ENCODE measurements at places on chromosomes 12 and 14.
A peak's percentile ranks its signal among the peaks of the same experiment; 100 is the strongest.

- no peak for DNase-seq
Observed at GRCh38 chr14:73290279-73290678, 53.0 kb downstream of the PAPLN start.

GRCh38 chr12:94636462-94637085 is 13.8 kb downstream of the TMCC3 start:
- DNase-seq: no peak

DNA sequence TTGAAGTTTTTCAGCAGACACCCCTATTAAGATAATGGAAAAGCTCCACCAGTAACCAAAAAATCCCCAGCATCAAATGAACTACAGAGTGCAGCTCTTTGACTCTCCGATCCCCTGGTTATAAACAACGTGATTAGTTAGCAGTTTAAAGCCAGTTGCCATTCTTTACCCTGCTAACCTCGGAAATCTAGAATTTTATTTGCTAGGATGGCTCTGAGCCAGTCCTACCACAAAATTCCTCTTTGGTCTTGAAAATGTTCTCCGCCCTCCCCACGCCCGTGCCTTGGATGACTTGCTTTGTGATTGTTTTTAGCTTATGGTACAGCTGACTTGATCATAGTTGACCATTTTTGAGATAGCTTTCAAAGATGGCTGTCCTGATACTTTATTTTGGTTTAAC is 1.2 kb downstream of the KLHDC2 start:
- no peak for DNase-seq

- DNase-seq: no peak
Observed at GRCh38 chr12:26821212-26821701, 11.7 kb downstream of the ITPR2 start.

GRCh38 chr14:90890322-90891020 is 74.2 kb upstream of the TTC7B start:
- no peak for DNase-seq

- no peak for DNase-seq
Observed at GRCh38 chr12:20097626-20098025, 270.7 kb upstream of the PDE3A start.

- no peak for DNase-seq
Observed at GRCh38 chr14:64715628-64716412, 11.6 kb downstream of the PLEKHG3 start.

DNA sequence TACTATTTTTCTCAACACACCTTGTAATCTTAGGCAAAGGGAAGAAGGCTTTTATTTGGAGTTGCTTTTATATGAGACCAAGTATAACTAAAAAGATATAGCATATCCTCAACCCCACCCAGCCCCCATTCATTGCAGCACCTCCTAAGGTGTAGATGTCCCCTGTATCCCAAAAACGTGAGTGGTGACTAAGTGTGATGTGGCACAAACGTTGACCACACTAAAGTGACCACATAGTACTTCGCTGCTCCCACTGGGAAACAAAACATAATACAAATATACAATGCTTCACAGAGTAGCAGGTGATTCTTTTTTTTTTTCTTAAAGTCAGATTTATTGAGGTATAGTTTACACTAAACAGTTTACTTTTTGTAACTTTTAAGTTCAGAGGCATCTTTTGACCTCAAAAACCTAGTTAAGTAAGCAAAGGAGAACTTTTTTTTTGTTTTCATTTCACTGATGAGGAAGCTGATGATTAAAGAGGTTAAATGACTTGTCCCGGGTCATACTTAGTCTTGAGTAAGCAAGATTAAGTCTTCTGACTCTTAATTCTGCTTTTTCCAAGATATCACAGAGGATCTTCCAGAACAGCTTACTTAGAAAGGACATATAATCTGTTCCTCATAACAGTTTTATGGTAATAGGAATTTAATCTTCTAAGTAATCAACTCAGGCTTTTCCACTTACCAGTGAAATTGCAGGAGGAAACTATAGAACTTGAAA is 245.2 kb upstream of the PLEKHG7 start:
- DNase-seq: no peak

GRCh38 chr12:78797196-78797931 is 67.2 kb upstream of the SYT1 start:
- no peak for DNase-seq

DNA sequence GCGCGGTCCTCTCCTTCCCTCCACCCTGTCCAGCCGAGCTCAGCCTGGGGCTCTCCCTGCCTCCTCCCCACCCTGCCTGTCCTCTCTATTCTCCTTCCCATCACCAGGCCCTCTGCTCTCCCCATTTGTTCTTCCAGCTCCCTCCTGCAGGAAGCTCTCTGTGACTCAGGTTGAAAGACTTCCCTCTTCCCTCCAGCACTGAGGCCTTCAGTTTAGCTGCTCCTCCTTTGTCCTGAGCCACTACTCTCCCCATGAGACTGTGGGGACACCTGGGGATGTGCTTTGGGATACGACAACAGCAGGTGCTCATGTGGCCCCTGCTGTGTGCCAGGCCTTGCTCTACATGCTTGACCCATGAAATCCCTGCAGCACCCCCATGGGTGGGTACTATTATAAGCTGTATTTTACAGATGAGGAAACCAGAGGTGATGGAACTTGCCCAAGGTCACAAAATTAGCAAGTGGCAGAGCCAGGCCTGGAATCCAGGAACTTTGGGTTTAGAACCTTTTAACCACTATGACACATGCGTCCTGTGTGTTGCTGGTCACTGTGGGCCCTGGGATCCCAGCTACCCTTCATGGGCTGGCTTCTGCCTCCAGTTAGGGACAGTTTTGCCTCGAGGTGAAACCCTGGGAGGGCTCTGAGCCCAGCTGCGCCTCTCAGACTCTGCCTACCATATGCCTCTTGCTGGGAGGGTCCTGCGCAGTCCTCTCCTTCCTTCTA is 5.5 kb downstream of the KRT80 start:
- DNase-seq: no peak

GRCh38 chr12:58925111-58925611 is 4.9 kb upstream of the LRIG3 start:
- DNase-seq: no peak

DNA sequence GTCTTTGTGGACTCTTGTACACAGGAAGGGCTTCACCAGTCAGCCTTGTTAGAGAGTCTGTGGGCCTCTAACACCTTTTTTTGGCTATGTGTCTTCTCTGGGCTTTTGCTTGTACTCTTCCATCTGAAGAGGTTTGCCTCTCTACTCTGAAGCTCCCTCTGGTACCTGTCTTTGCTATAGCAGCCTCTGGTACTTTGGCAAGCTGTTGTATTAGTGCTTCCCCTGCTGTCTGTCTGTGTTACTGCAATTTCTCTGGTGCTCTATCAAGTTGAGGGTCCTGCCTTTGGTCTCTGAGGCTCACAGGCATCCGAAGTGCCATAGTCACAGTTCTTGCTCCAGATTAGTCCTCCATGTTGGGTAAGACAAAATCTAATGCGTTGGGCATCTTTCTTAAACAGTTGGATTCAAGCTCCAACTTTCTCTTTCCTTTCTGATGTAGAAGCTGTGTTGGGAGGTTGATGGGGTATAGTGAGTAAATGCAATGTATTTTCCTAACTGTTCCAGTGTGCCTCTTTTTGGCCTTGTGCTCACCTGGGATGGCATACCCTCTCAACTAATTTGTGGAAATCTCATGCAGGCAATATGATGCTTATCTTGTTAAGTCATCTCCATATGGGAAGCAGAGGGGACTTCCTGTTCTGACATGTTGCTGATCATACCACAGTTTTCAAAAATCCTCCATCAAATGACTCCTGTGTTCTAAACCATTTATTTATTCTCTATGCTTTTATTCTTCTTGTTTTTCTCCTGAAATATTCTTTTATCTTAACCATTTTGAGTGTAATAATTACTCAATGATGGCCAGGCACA is 88.8 kb downstream of the ATF7IP start:
- peak; percentile 81 for DNase-seq

GRCh38 chr12:96183734-96184370 is 10.3 kb upstream of the ELK3 start:
- DNase-seq: no peak

DNA sequence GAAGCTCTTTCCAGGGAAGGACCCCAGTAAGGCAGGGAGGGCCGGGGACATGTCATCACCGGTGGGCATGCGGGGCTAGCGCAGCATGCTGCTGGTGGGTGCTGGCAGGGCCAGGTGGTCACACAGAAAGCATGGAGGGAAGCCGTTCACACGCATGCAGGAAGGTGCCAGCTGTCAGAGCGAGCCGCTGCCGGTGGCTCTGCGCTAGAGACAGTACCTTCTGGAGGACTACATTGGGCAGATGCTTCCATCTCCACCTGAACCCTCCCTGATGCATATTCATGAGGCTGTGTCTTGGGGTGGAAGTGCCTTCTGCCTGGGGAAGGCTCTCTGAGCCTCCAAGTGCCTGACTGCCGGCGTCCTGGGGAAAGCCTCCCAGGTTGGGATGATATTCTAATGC is 203.8 kb downstream of the CALM1 start:
- DNase-seq: no peak

GRCh38 chr14:22925513-22925912 is 3.7 kb downstream of the PRMT5 start:
- DNase-seq: no peak

- no peak for DNase-seq
Observed at GRCh38 chr12:89943463-89943862, 234.8 kb upstream of the ATP2B1 start.

- no peak for DNase-seq
Observed at GRCh38 chr12:19421503-19422282, 17.6 kb upstream of the AEBP2 start.

DNA sequence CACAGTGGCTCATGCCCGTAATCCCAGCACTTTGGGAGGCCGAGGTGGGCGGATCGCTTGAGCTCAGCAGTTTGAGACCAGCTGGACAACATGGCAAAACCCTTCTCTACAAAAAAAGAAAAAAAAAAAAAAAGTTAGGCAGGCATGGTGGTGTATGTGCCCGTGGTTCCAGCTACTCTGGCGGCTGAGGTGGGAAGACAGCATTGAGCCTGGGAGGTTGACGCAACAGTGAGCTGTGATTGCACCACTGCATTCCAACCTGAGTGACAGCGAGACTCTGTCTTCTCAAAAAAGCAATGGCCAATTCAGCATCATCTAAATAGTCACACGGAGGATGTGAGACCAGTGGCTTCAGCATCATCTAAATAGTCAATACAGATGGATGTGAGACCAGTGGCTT is 10.4 kb upstream of the SAMD4A start:
- no peak for DNase-seq

GRCh38 chr12:87518481-87518880 is 510.7 kb downstream of the C12orf50 start:
- no peak for DNase-seq

GRCh38 chr12:3882896-3883564 is 9.8 kb upstream of the PARP11 start:
- peak; percentile 30 for DNase-seq

GRCh38 chr14:28765831-28766468 is 637 bp upstream of the FOXG1 start:
- no peak for DNase-seq

DNA sequence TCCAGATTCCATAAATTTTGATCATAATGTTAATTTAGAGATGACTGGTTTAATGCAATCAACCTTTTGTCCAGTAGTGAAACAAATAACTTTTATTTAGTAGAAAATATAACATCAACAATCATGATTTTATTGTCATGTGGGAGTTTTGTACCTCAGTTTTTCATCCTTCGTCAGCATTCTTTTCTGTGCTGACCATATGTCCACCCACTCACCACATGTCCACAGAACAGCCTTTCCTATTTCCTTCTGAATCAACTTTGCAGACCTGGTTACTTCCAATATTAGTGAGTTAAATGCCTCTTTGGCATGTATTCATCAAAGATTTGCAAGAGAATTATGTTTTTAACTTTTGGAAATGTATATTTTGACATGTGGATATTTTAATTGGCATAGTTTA is 36.8 kb upstream of the CNTN1 start:
- no peak for DNase-seq

- DNase-seq: no peak
Observed at GRCh38 chr12:8906266-8907180, 7.8 kb upstream of the PHC1 start.

DNA sequence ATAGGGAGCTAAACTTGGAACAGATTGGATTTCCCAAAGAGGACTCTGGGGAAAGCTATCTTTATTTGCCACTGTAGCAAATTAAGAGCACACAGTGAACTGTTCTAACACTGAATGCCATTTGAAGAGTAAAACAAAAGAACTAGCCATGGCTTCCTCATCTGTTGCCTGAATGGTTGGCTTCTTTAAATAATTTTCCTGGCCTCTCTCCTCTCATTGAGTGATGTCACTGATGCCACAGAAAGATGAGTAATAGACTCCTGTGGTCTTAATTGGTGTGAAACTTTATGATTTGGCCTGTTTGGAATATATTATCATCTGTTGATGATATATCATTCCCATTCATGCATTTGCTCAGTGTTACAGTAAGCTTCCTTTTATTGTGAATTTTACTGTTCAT is 42.5 kb downstream of the WDR20 start:
- DNase-seq: no peak

DNA sequence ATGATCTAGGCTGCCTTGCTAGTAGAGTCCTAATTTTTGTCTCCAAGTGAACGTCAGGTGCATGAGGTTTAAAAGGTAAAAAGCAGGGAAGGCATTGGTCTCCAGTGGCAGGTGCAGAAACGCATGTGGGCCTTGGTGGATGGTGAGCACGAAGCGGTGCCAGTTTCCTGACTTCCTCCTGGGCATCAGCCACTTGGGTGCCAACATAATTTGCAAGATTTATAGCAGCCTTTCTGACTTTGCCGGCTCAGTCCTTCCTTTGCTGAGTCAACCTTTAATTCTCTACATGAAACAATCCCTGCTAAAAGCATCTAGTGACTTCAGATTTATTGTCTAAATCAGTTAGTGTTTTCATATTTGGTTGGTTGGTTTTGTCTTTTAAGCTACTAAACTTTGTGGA is 355.7 kb upstream of the TMEM132C start:
- no peak for DNase-seq

- no peak for DNase-seq
Observed at GRCh38 chr14:74826574-74826973, 49.4 kb downstream of the PROX2 start.

DNA sequence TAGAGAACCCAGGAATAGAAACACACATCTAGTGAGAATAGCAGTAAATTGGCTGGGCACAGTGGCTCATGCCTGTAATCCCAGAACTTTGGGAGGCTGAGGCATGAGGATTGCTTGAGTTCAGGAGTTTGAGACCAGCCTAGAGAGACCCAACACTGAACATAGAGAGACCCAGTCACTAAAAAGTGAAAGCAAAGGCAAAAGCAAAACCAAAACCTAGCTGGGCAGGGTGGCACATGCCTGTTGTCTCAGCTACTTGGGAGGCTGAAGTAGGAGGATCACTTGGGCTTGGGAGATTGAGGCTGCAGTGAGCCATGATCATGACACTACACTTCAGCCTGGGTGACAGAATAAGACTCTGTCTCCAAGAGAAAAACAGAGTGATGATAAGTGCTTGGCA is 37.5 kb upstream of the MIS18BP1 start:
- no peak for DNase-seq

DNA sequence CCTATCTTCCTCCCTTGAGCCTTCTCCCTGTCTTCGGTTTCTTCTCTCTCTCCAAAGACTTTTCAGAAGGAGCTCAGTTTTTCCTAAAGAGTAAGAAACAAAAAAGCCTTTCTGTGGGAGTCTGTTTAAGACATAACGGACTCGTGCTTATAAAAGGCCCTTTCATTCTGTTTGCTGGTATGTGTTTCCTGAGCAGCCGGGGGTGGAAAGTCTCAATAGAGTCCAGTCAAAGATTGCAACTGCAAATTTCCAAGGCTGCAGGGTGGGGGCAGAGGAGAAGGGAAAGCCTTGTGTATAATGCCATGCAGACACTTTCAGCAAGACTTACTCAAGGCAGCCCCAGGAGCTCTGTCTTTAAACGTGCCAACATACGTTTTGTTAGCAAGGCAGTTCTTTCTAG is 62.2 kb downstream of the GNG2 start:
- DNase-seq: no peak

- no peak for DNase-seq
Observed at GRCh38 chr12:24714237-24714636, 234.7 kb downstream of the BCAT1 start.

GRCh38 chr14:104939666-104940410 is 15.2 kb downstream of the PLD4 start:
- DNase-seq: peak; percentile 52
